Stimulated activated CD8-positive, alpha-beta memory T cell treated with anti-CD3 and anti-CD28 coated beads, Interleukin-7, amount 100 ng/mL, for 1 hour (primary cell): ENCODE measurements at places on chromosomes 6 and 20.

- no peak for DNase-seq
Observed at GRCh38 chr6:16145038-16145437, 16.2 kb downstream of the MYLIP start.

DNA sequence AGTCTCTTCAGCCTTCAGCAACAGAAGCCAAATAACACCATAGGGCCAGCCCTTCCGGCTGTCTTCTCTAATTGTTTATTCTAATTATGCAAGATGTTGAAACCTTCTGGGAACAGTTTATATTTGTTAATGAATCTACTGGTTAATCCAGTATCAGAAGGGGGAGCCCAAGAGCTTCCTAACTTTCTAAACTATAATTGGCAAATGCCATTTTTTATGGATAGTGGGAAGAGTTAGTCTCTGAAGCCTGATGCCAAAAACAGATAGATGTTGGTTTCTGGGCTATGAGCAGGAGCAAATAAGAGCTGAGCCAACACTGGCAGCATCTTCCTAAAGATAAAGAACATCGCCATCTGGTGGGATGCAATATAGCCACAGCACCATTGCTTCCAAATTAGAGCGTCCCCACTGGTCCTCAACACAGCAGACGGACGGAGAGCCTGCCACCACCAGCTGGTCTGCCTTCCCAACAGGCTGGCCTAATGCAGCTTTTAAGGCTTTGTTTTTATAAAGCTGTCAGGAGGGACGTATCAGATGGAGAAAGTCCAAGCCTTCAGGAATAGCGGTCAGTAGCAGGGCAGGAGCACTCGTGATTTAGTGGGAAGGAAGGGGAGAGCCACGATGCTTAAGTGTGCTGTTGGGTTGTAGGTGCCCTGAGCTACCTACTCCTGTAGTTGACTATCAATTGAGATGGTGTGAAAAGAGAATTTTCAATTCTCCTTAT is 118.8 kb downstream of the RALGAPA2 start:
- DNase-seq, result no peak

- no peak for DNase-seq
Observed at GRCh38 chr6:31911826-31912585, 10.1 kb upstream of the ZBTB12 start.

DNA sequence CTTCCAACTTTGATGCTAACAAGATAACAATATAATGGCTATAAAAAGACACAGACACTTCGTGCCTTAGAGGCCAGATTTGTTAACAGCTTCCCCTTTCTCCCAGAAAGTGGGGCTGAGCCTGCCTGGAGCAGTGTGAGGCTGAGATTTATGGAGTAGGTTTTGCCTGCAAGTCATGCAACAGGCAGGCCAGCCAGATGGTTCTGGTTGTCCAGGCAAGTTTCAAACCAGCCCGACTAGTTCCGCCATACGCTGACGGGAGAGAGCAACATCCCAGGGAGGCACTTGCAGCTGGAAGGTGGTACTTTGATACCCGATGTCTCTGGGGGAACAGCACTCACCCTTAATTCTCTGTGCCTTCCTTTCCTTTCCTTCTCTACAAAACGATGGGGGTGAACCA is 81.3 kb upstream of the NAA20 start:
- no peak for DNase-seq

DNA sequence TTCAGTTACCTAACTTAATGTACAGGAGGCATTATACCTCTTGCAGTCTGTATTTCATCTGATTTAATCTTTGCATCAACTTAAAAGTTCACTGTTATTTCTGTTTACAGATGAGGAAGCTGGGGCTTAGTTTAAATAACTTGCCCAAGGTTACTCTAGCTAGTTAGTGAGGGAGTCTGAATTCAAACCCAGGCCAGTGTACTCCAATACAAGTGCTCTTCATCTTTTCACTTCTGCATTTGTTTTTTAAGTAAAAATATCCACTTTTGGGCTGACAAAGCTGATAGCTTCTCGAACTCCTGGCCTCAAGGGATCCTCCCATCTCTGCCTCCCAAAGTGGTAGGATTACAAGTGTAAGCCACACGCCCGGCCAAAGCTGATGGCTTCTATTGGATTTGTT is 23.6 kb downstream of the RREB1 start:
- no peak for DNase-seq

GRCh38 chr6:33126101-33126714 is 50.4 kb downstream of the HLA-DPB1 start:
- DNase-seq, result peak; percentile 13

- no peak for DNase-seq
Observed at GRCh38 chr6:88810701-88811100, 152.7 kb downstream of the RNGTT start.

- DNase-seq, result no peak
Observed at GRCh38 chr6:166959911-166960608, 3.7 kb upstream of the RNASET2 start.

DNA sequence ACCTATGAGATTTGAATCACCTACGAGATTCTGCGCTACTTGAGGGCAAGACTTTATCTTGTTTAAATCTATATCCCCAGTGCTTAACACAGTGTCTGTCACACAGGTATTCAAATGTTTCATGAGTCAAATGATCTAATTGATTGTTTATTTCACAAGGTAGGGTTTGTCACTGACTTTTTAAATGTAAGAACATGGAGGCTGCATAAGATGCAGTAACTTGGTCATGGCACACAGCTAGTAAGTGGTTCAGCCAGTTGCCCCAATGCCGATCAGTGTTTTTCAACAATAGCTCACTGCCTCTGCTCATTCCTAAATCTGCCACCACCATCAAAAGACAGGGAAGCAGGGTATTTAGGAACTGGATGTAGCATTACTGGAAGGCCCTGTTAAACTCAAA is 42.4 kb upstream of the LRRC1 start:
- no peak for DNase-seq

DNA sequence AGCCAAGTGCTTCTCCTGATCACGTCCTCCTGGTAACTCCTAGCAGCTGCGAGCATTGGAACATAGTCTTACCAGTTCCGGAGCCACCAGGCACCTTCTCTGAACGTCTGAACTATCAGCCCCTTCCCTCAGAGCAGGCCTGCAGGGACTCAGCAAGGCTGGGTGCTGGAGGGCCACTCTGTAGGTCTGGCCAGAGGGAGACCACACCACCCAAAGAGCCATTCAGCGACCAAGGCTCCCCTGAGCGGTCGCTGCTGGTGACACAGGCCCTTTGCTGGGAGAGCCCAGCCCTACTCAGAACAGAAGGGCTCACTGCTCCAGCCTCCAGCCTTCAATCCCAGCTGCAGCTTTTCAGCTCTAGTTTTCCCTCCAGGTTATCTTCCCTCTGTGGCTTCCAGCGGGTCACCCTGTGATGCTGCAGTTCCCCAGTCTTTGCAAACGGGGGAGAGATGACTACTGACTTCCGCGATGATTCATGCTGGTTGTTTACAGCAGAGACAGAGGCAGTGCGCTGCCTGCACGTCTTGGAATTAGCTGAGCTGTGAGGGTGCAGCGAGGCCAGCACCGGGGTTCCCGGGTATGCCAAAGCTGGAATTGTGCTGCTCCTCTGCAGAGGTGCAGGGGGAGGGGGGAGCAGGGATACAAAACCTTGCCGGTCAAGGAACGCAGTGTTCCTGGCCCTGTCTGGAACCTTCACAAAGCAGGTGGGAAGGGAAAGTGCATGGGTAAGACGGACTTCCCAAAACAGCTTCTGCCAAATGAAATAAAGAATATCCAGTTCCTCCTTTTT is 161.4 kb downstream of the LY86 start:
- DNase-seq, result no peak

- no peak for DNase-seq
Observed at GRCh38 chr6:142635130-142635529, 309.8 kb downstream of the HIVEP2 start.

DNA sequence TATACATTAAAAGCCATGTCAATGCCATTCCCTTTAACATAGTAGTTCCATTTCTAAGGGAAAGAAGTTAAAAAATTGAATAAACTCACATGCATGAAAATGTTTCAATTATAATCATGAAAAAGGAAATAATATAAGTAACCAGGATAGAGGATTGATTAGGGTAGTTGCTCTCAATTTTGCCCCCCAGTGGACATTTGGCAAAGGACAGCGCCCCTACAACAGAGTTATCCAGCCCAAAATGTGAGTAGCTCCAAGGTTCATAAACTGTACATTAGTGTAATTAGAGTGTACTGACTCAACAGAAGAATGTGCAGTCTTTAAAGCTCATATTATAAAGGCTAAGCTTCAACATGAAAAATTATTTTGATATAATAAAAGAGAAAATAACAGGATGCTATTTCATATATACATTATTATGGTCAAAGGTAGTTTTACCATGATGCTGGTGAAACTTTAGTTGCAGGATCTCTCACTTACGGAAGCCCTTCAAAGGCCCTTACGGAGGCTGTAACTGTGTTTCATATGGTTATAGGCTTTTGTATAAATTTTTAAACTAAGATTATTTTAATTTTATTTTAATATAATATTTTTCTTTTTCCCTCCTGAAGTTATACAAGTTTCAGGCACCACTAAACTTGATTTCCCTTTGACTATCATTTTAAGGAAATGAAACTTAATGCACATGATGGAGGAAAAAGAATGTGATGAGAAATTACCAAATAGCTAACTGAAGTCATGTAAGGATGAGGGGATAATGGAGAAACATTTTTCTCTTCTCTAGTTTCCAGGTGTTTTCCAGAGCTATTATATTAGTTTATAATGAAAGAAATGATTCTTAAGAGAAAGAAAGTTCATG is 403.6 kb downstream of the PLCB1 start:
- no peak for DNase-seq

GRCh38 chr6:134070271-134070670 is 17.8 kb upstream of the SLC2A12 start:
- no peak for DNase-seq

- DNase-seq, result no peak
Observed at GRCh38 chr6:158643836-158644230, 710 bp downstream of the DYNLT1 start.

DNA sequence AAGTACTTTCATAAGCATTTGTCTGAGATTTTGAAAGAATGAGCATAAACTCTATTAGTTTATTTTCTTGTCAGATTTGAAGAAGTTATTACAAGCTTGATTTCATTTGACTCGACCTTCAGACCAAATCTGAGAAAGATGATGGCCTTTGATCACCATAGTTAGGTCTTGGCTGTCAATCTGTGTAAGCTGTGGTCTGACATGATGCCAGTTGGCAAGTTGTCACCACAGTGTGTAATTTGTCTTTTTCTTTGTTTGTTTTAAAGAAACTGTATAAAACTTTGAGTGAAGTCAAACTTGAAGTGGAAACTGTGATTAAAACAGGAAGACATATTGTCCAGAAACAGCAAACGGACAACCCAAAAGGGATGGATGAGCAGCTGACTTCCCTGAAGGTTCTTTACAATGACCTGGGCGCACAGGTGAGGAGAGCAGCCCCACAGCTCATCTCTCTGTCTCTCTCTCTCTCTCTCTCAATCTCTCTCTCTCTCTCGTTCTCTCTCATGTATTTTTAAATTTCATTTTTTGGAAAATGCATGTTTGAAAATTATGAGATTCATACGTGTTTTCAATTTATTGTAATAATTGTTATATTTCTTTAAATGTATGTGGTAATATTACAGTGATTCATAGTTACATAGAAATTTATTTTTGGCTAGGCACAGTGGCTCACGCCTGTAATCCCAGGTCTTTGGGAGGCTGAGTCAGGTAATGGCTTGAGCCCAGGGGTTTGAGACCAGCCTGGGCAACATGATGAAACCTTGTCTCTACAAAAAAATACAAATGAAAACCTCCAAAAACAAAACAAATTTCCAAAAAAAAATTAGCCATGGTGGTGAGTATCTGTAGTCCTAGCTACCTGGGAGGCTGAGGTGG is 208.1 kb downstream of the UTRN start:
- no peak for DNase-seq

- DNase-seq, result no peak
Observed at GRCh38 chr6:121688974-121689373, 253.5 kb downstream of the GJA1 start.

- no peak for DNase-seq
Observed at GRCh38 chr6:142236691-142237090, 65.1 kb upstream of the ADGRG6 start.
